ENCODE measurements at places on chromosomes 6 and 20. TPM values are rescaled to one million over a fixed set of nuclear protein-coding genes. Genes with fewer than 3 reads are reported as not detected.

SCRT2 gene
- not detected for total RNA-seq

- no peak for DNase-seq
Observed at GRCh38 chr6:166381381-166381732, 1.4 kb downstream of the MPC1 start.

GRCh38 chr6:158909938-158910337 is 90.1 kb downstream of the RSPH3 start:
- no peak for DNase-seq

GRCh38 chr6:158124288-158124687 is 43.8 kb downstream of the SERAC1 start:
- DNase-seq: no peak

GRCh38 chr20:3755814-3756480 is 11.6 kb downstream of the ADISSP start:
- no peak for DNase-seq

- DNase-seq: no peak
Observed at GRCh38 chr6:90490030-90490716, 96.7 kb downstream of the MAP3K7 start.
